ENCODE measurements at places on chromosomes 11 and 22.

DNA sequence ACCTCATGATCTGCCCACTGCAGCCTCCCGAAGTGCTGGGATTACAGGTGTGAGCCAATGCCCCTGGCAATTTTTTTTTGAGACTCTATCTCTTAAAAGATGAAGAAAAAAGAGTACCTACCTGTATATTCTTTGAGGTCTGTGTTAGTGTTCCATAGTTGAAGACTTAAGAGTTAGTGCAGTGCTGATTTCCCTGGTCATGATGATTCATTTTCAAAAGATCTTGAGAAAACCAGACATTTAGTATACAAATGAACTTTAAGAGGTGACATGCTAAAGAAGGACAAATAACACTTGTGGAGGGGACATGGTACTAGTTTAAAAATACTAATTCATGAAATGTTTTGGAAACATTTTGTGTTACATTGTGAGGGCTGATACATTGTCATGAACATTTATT is 17.7 kb downstream of the CBL start:
- DNase-seq = no peak

DNA sequence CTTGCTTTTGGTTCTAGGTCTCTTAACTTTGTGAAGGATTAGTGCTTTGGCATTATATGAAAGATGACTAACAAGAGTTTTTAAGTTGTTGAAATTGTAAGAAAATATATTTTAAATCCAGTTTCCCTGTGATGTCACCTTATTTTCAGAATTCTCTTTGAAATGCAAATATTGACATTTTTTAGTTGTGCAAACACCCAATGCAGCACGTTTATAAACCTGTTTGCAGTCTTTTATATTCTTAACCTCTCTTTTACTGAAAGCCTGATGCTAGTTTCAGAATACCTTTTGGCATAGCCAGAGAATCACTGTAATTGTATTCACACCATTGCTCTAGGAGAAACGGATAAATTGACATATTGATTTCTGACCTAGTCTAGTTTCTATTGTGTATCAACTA is 42.8 kb upstream of the SLC37A2 start:
- DNase-seq = no peak

- no peak for DNase-seq
Measured at GRCh38 chr11:17547932-17548331, 873 bp downstream of the OTOG start.

DNA sequence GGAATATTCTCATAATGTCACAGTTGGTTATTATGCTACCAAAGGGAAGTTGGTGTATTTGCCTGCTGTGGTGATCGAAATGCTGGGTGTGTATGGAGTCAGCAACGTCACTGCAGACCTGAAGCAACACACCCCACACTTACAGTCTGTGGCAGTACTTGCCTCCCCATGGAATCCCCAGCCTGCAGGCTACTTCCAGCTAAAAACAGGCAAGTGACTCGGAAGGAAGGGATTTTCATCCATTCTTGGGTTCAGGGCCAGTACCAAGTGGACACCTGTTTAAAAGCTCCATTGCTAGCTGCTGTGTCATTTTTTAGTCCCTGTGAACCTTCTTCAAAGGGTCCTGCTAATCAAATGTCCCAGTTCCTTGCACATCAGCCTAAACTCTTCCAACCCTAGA is 149.6 kb downstream of the C11orf91 start:
- no peak for DNase-seq

DNA sequence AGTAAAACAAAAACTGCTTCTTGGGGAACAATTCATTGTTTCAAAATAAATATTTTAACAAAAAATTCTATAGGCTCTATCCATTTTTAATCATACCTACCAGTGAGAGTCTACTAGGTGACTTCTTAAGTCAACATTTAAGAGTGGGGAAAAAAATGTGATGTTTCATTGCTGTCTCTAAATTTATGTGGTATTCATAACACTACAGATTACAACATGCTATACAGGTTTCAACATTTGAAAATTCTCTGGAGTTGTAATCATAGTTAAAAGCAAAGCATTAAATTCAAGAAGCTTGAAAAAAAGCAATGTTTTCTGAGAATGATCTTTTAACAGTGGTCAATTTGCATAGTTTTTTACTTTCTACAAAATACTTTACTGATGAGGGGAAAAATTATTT is 18.3 kb downstream of the SBF2 start:
- no peak for DNase-seq

- no peak for DNase-seq
Measured at GRCh38 chr11:35139722-35140282, 831 bp downstream of the CD44 start.

DNA sequence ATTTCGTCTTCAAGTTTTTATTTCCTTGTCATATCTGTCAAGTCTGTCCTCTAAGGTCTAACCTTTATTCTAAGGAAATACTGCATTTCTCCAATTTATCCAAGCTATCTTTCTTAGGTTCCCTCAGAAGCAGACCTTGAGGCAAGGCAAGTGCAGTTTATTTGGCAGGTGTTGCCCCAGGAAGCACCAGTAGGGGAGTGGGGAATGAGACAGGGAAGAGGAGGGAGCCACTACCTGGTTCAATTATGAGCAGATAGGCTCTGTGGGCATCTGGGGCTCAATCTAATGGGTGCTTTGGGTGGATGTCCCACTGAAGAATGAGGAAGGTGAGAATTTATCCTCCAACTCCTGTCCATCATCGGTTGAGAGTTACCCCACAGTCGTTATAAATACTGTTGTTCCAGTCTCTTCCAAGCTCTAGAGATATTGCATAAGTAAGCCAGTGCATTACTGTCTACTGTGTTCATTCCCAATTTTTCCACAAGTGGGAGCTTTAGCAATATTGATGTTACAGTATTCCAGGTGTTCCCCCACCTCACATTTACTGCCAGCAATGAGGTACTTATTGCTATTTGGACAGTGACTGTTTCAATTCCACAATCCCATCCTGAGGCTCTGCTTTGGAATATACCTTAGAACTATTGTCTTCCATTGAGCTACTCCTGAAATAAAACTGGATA is 154.9 kb upstream of the CEP126 start:
- no peak for DNase-seq

- no peak for DNase-seq
Measured at GRCh38 chr11:120911943-120912342, 112.0 kb upstream of the TBCEL start.

GRCh38 chr22:36399472-36399778 is 11.7 kb upstream of the MYH9 start:
- DNase-seq = no peak

DNA sequence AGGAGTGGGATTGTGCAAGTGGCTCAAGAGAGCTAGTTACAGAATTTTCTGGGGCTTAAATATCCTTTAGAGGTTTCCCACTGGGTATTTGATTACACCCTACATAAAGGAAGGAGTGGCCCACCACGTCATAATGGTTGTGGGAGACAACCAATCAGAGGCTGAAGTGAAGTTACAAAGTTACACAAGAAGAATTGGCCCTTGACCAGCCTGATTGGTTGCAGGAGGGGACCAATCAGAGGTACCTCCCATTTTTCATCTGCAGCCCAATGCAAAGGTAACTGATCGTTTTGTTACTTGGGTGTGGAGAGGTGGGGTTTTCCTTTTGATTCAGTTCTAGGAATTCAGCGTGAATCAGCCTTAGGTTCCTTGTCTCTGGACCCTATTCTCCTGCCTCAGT is 430.5 kb upstream of the FAT3 start:
- no peak for DNase-seq

DNA sequence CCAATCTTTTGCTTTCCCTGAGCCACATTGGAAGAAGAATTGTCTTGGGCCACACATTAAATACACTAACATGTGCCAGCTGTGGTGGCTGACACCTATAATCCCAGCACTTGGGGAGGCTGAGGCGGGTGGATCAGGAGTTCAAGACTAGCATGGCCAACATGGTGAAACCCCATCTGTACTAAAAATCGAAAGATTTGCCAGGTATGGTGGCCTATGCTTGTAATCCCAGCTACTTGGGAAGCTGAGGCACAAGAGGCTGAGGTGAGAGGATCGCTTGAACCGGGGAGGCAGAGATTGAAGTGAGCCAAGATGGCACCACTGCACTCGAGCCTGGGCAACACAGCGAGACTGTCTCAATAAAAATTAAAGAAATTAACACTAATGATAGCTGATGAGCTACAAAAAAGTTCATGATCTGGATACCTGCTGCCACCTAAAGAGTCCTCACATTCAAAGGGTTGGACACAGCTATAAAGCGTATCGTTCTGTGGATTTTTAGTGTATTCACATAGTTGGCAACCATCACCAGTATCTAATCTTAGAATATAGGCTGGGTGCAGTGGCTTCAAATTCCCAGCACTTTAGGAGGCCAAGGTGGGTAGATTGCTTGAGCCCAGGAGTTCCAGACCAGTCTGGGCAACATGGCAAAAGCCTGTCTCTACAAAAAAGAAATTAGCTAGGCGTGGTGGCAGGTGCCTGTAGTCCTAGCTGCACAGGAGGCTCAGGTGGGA is 3.4 kb upstream of the LDHC start:
- DNase-seq = no peak

GRCh38 chr22:17303840-17304779 is 65.2 kb upstream of the CECR2 start:
- DNase-seq = no peak

GRCh38 chr11:36156161-36156816 is 132.9 kb downstream of the COMMD9 start:
- no peak for DNase-seq

GRCh38 chr11:9936754-9937153 is 272.9 kb downstream of the SWAP70 start:
- no peak for DNase-seq

DNA sequence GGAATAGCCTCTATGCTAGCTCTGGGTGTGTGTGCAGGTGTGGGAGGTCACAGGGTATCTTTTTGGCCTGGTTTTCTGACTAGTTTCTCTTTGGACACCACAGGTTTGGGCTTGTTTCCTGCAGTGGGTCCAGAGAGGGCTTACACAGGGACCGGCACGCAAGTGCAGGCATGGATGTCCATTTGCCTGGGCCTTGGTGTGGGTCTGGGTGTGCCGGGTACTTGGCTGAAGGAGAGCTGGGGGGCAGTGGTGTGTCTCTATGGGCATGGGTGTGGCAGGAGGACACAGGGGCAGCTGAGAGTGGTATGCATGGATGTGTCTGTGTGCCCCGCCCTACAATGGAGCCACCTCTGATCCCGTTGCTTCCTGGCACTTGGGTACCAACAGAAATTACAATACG is 7.5 kb upstream of the KCNJ11 start:
- no peak for DNase-seq

DNA sequence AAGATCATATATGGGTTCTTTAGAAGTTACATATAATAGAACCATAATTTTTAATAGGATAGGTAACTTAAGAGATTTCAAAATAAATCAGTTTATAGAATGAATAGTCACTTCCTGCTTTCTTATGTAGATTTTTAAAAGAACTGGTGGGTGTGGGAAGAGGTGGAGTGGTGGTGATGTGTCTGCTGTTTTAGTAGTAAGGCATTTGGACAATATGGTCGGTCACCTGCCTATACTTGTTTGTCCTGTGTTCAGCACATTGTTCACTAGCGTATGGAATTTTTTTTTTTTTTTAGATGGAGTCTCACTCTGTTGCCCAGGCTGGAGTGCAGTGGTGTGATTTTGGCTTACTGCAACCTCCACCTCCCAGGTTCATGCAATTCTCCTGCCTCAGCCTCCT is 39.3 kb downstream of the CCDC81 start:
- DNase-seq = no peak

GRCh38 chr11:127000291-127000968 is at the start of gene KIRREL3:
Gene KIRREL3, minus strand, starts transcription at chr11:127000770.
- no peak for DNase-seq

DNA sequence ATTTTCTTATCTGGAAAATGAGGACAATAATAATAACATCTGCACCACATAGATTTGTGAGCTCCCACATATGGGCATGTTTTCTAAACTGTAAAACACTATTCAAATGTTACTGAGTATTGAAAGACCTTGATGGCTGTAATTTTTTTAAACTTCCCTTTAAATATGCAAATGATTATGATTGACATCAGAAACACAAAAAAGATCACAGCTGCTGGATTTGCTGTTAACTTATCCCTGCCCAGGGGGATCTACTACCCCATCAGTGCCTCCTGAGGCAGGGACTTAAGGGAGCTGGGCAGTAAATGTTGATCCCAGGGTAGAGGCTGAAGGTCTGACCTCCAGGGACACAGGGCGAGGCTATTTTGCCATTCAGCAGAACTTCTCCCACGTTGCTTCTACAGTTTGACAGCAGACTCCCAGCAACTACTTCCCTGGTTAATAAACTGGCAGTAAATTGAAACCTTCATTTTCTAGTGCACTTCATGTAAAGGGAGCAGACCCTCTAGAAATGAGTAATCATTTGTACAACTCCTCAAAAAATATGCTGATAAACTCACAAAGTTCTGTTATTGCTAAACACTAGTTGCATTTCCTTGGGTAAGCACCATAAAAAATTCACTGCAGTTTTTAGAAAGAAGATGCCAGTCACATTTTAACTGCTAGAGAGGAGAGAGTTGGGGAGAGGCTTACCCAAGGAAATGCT is 20.3 kb downstream of the TMPRSS5 start:
- no peak for DNase-seq

DNA sequence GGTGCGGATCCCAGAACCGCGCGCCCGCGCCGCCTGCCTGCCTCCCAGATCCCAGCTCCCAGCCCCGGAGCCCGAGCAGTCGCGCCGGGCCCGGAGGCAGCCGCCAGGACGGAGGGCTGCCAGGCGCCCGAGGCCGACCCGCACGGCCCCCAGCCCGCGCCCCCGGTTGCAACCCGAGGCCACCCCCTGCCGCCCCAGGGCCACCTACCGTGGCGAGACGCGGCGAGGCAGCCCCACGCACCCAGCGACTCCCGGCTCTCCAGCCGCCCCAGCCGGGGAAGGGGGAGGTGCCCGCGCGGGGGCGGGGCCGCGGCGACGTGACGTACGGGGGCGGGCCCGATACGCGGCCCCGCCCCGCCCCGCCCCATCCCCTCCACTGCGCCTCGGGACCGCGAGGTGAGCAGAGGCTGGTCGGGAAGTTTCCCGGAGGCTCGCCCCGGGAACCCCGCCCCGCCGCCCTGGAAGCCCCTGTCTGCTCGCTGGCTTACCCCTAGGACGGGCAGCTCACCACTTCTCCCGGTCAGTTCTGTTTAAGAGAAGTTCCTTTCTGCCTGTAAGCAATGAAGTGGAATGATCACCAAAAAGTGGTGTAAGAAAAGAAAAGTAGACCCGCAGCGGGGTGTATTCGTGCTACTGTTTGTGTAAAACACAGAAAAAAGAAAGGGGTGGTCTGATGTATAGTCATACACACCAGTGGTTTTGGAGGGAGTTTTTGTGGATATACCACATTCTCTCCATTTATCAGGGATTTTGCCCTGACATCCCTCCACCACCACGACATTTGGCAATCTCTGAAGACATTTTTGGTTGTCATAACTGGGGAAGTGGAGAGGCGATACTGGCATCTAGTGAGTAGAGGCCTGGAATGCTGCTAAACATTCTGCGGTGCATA is at the start of gene TPST2:
Gene TPST2, minus strand, starts transcription at position 288 of the 892 bp plus-strand sequence. CDS start 48,502 bp downstream, outside the sequence.
- DNase-seq = peak; percentile 88

- no peak for DNase-seq
Measured at GRCh38 chr22:20436768-20437612, 635 bp downstream of the SCARF2 start.

DNA sequence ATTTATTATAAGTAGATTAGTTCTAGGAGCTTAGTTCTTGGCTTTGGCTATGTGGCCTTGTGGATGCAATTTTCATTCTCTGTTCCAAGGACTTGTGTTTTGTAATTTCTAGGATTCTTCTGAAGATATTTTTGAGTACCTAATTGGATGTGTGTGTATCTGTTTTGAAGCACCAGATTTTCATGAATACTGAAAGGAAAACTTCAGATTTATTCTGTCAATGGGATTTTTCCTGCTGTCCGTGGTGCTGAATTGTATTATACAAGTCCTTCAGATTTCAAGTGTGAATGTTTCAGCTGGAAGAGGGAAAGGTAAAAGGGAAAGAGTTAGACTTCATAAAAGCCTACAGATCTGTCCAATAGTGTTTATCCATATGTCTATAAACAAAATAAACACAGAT is 18.2 kb upstream of the SYN3 start:
- DNase-seq = no peak
